ENCODE measurements at places on chromosomes 12 and 14.
A peak's percentile ranks its signal among the peaks of the same experiment; 100 is the strongest.

GRCh38 chr14:93012506-93012905, 89.6 kb downstream of the CHGA start:
- no peak for DNase-seq

- DNase-seq, result peak; percentile 74
Measured at GRCh38 chr12:97275256-97275655, 187.3 kb upstream of the RMST start.

- no peak for DNase-seq
Measured at GRCh38 chr14:58677001-58677400, 39.2 kb downstream of the DACT1 start.

- no peak for DNase-seq
Measured at GRCh38 chr12:52006726-52007157, at the start of gene TAMALIN. Gene TAMALIN, plus strand, starts transcription at chr12:52006946. Its CDS starts 74 bp downstream, at chr12:52007020.

GRCh38 chr12:59973515-59973914, 377.7 kb downstream of the SLC16A7 start:
- no peak for DNase-seq

GRCh38 chr14:40911141-40911540, 695.5 kb upstream of the LRFN5 start:
- no peak for DNase-seq

DNA sequence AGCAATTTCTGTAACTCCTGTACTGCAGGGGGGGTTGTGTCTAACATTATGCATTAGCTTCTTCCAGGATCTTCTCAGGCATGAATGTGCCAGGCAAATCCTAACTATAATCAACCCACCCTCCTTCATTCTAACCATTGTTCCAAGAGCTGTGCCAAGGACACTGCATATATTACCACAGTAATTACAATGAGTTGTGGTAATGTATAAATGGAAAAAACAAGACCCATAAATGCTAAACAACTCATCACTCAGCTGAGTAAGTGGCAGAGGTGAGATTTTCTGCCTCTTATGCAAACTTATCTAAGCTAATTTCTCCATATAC, 80.6 kb downstream of the PRKD1 start:
- no peak for DNase-seq

DNA sequence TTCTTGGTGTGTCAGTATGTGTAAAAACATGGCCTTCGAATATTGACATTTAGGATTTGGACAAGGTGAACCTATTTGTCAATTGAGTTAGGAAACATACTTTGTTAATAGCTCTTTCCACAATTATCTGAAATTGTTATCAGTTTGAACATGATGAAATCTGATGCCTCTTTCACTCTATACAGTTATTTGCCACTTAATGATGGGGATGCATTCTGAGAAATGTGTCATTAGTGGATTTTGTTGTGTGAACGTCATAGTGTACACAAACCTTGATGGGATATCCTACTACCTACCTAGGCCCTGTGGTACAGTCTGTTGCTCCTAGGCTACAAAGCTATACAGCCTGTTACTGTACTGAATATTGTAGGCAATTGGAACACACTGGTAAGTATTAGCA, 4.8 kb downstream of the TULP3 start:
- DNase-seq, result no peak

GRCh38 chr14:100370003-100370402, 46.9 kb downstream of the SLC25A47 start:
- no peak for DNase-seq

- DNase-seq, result no peak
Measured at GRCh38 chr12:104730763-104731162, 227.3 kb downstream of the SLC41A2 start.

- no peak for DNase-seq
Measured at GRCh38 chr14:77912754-77913556, 113.0 kb downstream of the ADCK1 start.

- no peak for DNase-seq
Measured at GRCh38 chr12:77608271-77608824, 222.3 kb upstream of the NAV3 start.

DNA sequence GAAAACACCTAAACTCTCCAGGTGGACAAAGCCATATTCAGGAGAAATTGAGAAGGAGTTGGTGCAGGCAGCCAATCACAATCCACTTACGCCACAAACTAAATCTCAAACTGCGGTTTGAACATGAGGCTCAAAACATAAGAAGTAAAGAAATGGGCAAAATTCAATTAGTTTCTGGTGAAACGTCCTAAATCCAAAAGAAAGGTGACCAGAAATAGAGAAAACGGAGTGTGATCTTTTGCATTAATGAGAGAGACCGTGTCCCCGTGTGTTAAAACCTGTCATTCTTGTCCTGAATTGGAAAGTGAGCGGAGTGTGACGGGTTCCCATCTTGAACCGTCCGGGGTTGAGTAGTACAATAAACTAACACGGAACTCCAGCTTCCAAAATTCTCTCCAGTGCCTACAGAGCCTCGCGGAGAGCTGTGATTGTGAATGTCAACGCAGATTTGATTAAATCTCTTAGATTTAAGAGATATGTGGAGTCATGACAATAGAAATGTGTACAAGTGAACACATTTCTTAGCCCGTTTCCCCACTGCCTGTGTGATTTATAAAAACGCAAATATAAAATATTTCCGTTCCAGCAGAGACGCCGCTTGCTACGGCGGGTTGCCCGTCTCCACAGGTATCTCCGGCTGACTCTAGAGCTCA, 595 bp upstream of the METAP2 start:
- peak; percentile 39 for DNase-seq

DNA sequence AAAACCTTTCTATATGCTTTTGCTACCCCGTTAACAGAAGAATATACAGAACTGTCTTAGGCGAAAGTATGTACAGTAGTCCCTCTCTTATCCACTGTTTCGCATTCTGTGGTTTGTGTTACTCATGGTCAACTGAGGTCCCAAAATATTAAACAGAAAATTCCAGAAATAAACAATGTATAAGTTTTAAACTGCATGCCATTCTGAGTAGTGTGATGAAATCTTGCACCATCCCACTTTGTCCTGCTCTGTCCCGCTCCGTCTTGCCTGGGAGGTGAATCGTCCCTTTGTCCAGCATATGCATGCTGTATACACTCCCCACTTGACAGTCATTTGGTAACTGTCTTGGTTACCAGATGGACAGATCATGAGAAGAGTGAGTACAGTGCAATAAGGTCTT, 70.1 kb upstream of the STRN3 start:
- no peak for DNase-seq

DNA sequence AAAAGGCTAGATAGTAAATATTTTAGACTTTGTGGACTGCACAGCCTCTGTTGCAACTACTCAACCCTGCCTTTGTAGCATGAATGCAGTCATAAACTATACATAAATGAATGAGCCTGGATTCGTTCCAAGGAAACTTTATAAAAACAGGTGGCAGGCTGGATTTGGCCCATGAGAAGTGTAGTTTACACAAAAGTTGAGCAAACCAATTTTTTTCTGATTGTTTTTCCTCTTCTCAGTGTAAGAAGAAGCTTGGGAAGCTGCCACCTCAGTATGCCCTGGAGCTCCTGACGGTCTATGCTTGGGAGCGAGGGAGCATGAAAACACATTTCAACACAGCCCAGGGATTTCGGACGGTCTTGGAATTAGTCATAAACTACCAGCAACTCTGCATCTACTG, 9.5 kb downstream of the OAS1 start:
- no peak for DNase-seq

- DNase-seq, result no peak
Measured at GRCh38 chr12:85662207-85662602, 174.0 kb downstream of the RASSF9 start.

GRCh38 chr12:49334681-49335080, 2.3 kb downstream of the C1QL4 start:
- no peak for DNase-seq

GRCh38 chr12:12486661-12487240, 75.9 kb downstream of the DUSP16 start:
- no peak for DNase-seq

DNA sequence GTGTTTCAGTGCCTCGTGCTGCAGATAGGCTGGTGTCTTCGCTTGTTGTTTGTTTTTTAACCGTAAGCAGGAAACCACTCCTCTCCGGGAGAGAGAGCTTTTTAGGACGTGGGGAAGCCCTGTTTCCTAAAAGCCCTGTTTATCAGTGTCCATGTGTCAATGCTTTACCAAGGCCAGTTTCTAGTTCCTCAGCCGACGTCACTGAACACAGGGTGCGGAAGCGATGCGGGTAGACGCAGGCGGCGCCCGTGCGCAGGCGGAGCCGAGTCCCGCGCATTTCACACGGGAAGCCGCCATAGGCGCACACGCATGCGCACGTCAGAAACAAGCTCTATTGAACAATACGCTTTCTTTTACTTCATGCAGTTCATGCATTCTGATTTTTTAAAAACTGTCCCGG, 79.8 kb downstream of the GLT1D1 start:
- DNase-seq, result no peak
